ENCODE measurements at places on chromosomes 7 and 10.

GRCh38 chr7:56062382-56062781, 1.7 kb upstream of the SUMF2 start:
- no peak for DNase-seq

DNA sequence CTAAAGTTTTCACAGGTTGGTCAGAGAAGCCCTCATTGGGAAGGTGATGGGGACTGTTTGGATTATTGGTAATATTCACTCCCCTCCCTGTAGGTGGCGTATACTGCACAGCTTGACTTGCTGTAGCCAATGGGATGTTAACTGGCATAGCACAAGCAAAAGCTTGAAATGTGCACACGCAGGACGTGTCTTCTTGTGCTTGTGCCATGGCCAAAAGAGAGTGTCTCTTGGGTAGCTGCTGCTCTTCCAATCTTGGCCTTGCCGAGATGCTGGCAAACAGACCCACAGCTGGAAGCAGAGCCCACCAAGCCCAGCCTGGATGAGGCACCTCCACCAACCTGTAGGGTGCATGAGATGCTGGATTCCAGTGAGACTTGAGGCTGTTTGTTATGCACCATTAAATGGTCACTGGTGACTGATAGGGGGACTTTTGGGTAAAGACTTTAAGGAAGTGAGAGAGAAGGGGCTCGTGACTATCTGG, 266.0 kb downstream of the GRID1 start:
- DNase-seq, result no peak

GRCh38 chr10:69939061-69939460, 113.6 kb upstream of the MACROH2A2 start:
- DNase-seq, result no peak

DNA sequence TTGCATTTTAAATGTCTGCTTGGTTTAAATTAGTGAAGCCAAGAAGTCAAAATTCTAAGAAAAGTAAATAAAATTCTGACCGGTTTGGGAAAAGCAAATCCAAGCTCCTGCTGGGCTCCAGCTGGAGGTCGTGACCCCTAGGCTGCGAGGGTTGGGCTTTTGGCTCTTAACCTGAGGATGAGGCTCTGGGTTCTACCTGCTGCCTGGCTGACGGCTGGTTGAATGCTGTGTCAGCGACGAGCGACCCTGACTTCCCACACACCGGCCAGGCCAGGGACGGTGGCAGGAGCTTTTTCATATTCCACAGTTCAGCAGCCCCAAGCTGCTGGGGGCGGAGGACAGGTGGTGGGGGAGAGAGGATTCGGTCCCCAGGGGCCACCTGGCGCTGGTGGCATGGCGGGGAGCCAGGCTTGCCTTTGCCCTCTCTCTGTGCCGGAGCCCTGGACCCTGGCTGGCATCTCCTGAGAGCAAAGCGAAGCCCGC, 843 bp upstream of the PLPP4 start:
- no peak for DNase-seq

DNA sequence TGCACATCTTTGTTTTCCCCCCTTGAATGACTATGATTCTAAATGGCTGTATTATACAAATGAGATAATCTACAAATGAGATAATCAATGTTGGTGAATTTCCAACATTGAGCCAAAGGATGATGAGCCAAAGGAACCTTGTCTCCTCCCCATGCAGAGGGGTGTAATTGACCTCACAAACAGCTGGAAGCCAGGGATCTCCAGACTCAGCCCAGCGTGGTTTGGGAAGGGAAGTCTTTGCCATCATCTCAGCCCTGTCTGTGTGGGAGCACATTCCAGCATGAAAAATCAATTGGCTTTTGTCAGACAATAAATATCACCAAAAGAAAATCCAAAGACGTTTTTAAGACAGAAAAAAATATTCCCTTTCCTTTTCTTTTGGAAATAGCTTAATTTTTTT, 271.5 kb upstream of the AOAH start:
- no peak for DNase-seq

GRCh38 chr10:35486297-35486990, 118.7 kb upstream of the GJD4 start:
- DNase-seq, result no peak

GRCh38 chr10:3226960-3227744, 54.6 kb upstream of the PITRM1 start:
- no peak for DNase-seq

GRCh38 chr7:128458956-128459355, 3.3 kb downstream of the HILPDA start:
- no peak for DNase-seq

GRCh38 chr7:80284855-80285254, 150.2 kb downstream of the GNAI1 start:
- no peak for DNase-seq

- no peak for DNase-seq
Measured at GRCh38 chr7:103343332-103343731, 1.2 kb downstream of the DNAJC2 start.

DNA sequence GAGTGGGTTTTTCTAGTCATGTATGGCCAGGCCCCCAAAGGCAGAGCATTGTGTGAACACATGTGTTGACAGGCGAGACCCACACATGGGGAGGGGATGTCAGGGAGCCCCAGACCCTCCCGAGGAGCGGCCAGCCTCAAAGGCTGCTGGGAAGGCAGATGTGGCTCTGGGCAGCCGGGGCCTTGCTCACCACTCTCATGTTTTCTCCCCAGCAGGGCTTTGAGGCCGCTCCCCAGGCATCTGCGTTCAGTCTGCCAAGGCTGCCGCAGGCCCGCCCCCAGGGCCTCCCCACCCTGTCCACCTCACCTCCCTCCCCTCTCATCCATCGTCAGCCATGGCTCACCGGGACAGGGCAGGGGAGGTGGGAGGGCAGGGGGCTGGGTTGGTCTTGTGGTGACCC, 16.6 kb upstream of the VSIR start:
- DNase-seq, result no peak
